Cortex of kidney (tissue), 1 donor: ENCODE measurements at places on chromosomes 16 and 17.

- DNase-seq, result no peak
Measured at GRCh38 chr16:10114409-10114808, 67.8 kb downstream of the GRIN2A start.

- no peak for DNase-seq
Measured at GRCh38 chr17:47651704-47652103, 2.0 kb downstream of the KPNB1 start.

- no peak for DNase-seq
Measured at GRCh38 chr17:74682471-74683190, 30.1 kb downstream of the CD300LF start.

DNA sequence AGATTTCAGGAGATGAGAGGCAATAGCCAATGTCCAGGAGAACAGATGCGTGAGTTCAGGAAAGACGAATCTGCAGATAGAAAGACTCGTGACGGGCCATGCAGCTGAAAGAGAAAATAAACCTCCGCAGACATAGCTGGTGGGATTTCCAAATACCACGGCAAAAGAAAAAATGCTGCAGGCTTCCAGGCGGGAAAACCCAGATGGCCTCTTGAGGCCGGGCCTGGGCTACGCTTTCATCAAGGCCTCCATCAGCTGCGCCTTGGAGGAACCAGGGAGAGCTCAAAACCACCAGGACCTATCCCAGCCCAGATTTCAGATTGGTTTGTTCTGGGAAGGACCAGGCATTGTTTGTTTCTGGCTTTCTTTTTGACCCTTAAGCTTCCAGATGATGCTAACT lies 16.7 kb downstream of the CCDC40 start:
- no peak for DNase-seq

DNA sequence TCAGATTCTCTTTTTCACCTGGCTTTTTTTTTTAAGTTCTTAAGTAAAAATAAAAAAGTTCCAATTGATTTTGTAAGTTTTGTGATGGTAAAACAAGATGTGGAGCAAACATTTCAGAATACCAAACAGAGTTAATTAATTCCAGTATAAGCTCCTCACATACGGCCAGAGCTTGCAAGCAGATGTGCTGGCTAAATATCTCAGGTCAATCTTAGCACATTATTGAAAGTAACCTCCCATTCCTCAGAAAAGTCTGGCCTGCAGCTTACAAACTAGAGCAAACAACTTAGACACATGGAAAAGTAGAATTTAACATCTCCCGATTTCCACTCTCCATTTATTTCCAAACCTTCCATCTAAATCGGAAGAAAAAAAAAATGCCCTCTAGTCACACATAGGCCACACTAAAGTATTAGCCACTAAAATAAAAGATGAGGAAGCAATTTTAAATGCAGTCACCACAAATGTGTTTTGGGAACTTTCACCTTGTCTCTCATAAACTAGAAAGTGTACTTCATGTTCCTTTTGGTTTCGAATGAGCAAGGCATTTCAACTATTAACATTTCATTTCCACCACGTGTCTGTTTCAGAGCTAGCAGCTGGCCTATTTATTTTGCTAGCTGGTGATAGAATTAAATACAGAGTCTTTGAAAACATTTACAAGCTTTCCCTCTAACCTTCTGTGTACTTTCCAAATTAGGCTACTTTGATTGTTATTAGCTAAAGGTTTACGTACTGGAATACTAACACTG lies 143.3 kb downstream of the STX8 start:
- no peak for DNase-seq

DNA sequence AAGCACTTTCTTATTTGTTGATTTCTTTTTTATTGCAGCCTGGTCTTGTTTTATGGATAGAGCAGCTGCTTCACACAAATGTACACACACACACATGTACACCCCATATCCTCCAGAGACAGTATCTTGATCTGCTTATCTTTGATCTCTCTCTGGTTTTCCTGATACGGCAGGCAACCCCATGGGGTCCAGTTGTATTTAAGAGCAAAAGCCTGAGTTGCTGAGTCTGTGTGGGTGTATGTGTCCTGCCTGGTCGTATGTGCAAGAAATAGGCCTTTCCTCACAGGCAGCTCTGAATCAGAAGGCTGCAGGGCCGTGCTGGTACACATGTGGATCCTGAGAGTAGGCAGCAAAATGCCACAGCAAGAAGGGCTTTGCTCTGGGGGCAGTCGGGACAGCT lies 14.6 kb upstream of the LGALS9 start:
- DNase-seq, result no peak

GRCh38 chr16:86026916-86027315 lies 128.0 kb downstream of the IRF8 start:
- no peak for DNase-seq

DNA sequence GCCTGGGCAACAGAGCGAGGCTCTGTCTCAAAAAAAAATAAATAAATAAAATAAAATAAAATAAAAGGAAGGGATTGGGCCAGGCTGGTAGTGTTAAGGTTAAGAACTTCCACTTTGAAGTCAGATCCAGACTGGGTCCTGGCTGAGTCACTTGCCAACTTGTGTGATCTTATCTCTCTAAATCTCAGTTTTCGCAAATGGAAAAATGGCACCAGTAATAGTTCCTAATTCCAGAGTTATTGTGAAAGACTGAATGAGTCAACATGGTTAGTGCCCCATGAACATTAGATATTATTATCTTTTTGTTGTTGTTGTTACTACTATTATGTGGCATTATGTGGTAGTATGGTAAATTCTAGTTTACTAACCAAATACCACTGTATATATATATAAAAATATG lies 188.0 kb upstream of the AXIN2 start:
- no peak for DNase-seq

DNA sequence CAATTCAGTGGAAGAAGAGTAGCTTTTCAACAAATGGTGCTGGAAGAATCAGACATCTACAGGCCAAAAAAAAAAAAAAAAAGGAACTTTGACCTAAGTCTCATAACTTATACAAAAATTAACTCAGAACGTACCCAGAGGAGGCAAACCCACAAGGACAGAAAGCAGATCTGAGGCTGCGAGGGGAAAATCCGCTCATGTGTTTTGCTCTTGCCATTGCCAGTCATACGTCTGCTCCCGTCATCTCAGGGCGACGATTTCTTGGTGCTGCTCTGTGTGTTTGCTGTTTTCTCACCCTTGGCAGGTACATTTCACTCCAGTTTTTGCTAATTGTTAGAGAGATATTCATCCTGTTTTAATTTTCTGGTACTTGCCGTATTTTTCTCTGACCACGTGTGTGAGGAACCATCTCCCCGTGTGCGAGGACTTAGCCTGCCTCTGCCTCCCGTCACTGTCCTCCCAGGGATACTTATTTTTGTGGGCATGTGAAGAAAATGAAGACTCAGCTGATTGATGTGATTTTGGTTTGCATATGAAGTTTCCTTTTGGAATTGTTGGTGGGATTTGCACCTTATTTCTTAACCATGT lies 33.4 kb upstream of the ACSF3 start:
- DNase-seq, result no peak

GRCh38 chr17:2905696-2906501 lies 109.7 kb downstream of the RAP1GAP2 start:
- no peak for DNase-seq

DNA sequence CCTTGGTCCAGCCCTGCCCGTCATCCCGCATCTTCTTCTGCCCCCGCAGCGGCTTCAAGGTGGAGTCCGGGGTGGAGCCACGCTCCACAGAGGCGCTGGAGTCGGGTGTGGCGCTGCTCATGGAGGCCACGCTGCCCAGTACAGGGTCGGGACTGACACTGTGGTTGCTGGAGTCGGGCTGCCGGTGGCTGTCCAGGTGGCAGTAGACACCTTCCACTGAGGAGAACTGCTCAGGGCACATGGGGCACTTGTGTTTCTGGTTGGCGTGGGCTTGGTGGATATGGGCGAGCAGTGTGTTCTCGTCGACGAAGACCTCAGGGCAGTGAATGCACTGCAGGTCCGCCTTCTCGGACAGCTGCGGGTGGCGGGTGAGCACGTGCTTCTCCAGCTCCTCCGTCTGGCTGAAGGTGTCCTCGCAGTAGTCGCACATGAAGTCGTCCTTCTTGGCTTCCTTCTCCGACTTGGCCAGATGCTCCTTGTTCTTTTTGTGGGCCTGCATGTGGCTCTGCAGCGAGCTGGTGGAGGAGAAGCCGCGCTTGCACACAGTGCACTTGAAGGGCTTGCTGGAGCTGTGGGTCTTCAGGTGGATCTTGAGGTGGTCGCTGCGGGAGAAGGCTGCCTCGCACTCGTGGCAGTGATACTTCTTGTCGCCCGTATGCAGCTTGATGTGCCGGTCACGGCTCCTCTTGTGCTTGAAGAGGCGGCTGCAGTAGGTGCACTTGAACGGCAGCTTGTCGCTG lies 217.8 kb downstream of the ZNF423 start:
- DNase-seq, result no peak

DNA sequence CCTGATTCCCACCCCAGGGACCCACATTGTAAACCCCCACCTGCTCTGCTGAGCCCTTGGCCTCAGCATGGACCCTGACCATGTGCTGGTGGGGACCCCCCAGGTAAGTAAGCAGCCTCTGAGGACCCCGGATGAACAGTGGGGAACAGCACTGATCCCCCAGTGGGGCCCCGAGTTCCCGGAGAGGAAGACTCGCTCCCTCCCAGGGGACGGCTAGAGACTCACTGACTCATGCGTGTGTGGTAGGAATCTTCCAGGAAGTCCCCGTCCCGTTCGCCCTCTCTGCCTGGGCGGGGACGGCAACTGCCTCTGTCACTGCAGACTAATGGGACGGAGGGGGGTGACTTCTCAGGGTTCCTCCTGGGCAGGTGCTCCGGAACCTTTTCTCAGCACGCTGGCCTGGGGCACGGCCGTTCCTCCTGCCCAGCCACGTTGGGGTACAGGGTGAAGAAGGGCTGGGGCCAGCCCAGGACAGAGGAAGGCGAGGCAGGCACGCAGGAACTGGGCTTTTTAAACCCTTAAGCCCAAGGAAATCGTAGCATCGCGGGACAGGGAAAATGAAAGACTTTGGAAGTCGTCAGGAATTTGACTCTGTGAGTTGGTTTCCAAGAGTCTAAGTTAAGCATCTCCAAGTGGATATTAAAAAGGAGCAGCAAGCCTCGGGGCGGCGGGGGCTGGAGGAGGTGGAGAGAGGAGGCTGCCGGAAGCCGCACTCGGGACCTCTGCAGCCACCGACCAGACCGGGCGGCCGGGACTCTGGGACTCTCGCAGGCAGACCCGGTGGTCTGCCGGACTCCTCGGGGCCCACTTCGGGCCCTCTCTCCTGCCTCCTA lies 178.7 kb downstream of the SEC14L1 start:
- DNase-seq, result no peak

DNA sequence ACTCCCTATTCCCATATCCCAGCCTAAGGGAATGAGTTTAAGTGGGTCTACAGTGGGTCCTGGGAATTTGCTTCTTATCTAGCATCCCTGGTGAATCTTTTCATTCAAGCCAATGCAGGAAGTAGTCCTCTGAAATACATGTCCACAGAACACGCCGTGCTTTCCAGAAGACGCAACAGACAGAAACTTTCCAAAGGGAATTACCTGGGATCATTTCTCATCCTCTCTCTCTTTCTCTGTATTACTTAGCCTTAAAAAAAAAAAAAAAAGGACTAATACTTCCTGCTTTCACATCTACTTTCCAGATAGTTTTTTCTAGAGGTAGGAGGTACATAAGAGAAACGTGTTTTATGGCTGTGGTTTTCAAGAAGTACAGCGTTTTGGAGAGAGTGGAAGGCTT lies 499.0 kb downstream of the MAF start:
- DNase-seq, result no peak

GRCh38 chr16:74582970-74583369 lies 23.9 kb downstream of the GLG1 start:
- no peak for DNase-seq

DNA sequence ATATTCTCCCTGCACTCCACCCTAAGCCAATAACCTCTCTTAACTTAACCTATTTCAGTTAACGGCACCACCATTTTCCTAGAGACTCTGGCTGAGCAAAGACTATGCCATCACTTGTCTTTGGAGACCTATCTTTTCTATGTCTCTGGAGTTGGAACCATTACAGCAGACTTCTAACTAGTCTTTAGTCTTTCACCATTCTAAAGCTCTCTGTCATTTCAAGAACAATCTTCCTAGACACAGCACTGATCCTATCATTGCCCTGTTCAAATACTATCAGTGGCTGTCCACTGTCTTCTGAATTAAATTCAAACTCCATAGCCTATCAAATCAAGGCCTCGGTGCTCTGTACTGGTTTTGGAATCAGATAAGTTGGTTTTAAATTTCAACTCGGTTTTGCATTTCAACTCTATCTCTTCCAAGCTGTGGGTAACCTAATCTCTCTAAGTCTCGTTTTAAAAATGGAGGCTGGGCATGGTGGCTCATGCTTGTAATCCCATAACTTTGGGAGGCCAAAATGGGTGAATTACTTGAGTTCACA lies 31.9 kb downstream of the RNF43 start:
- DNase-seq, result no peak

DNA sequence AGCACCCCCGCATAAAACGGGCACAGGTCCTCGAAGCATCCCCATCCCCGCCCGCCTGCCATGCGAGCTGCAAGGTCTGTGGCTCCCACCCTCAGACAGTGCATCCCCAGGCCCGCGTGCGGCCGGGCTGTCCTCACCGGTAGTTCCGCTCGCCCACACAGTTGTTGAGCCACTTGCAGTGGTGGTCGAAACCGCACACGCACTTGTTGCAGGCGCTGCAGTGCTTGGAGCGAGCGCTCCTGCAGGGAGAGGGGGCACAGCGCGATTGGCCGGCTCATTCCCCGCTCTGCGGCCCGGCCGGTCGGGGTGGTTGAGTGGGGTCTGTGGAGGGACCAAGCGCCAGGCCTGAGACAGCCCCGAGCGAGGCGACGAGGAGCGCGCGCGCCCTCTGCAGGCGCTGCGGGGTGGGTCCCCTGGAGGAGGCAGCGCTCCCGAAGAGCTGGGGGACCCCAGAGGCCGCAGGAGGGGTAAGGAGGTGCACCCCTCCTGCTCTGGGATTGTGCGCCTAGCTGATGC lies 6.0 kb upstream of the TPPP3 start:
- no peak for DNase-seq

DNA sequence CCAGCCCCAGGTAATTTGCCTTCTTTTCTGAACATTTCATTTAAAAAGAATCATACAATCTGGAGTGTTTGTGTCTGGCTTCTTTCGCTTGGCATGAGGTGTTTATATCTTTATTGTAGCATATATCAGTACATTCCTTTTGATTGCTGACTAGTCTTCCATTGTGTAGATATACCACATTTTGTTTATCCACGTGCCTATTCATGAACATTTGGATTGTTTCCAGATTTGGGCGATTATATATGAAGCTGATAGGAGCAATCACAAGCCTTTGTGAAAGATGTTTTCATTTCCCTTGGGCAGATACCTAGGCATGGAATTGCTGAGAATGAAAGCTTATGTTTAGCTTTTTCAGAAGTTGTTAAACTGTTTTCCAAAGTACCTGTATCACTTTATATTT lies 120.3 kb downstream of the AATF start:
- no peak for DNase-seq
